ENCODE measurements at places on chromosomes 13 and 19.

- no peak for DNase-seq
Observed at GRCh38 chr13:113854238-113855011, 9.5 kb downstream of the GAS6 start.

GRCh38 chr19:57249329-57249728 lies 8.9 kb downstream of the ZNF805 start:
- no peak for DNase-seq

- no peak for DNase-seq
Observed at GRCh38 chr19:33207040-33207620, 13.0 kb downstream of the LRP3 start.

GRCh38 chr19:53621885-53622740 lies 9.7 kb upstream of the DPRX start:
- DNase-seq, result no peak

GRCh38 chr13:100106705-100107104 lies 17.8 kb downstream of the PCCA start:
- no peak for DNase-seq

DNA sequence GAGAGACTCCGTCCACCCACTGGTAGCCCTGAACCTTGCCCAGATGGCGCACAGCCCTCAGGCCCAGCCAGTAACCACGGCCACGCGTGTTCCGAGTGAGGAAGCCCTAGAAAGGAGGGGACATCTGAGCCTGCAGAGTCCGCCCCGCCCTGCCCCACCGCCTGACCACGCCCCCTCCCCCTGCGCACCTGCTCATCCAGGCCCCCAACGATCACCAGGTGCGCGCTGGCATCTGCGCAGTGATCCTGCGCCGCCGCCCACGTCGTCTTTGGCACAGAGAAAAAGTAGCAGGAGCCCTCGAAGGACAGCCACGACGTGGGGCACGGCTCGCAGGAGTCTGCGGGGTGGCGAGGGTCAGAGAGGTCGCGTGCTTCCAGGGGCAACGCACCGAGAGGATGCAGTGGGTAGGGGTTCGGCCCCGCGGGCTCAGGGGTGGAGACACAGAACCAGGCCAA lies 2.1 kb downstream of the CLEC4G start:
- DNase-seq, result no peak

DNA sequence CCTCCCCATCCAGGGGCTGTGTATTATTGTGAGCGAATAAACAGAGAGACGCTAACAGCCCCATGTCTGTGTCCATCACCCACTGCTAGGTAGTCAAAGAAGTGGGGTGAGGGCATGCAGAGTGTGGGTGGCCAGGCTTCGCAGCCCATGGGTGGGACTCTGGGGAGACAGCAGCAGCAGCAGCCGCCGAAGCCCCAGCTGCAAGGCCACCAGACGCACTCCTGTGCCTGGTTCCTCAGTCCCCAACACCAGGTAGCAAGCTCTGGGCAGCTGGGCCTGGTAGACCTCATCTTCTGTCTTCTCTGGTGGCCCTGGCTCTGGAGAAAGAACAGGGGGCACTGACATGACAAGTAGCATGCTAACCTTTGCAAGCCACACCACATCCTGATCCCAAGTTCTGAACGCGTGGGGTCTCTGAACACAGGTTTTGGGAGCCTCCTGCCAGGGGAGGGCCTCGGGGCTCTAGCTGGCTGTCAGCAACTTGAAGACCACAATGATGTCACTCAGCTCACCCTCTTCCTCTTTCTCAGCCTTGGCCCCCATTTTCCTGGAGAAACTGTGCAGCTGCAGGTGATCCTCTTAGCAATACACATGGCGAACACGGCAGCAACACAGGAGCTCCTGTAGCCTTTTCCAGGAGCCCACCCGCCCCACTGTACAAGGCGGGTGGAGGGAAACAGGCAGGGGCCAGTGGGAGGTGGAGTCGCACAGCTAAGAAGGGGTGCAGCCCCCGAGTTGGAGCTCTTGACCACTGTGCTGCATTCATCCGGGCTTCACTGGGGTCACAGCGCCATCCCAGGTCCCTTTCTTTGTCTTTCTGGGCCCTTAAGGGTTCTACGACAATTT lies 5.8 kb downstream of the FUZ start:
- DNase-seq, result no peak

GRCh38 chr13:69496981-69497380 lies 610.6 kb upstream of the ATXN8OS start:
- no peak for DNase-seq

- no peak for DNase-seq
Observed at GRCh38 chr19:4256563-4256962, 9.7 kb downstream of the YJU2 start.

DNA sequence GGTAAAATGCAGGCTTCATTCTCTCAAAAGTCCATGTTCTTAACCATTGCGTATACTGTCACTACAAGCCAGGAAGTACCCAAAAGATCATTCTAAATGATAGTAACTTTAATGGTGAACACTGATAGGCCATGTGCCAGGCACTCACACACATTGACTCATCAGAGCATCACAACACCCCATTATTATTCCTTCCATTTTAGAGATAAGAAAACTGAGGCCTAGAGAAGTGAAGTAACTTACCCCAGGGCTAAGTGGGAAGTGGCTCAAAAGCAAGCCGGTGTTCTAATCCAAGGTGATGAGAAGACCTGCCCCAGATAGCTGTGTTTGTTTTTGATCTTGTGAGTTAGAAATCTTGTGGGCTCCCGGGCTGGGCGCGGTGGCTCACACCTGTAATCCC lies 1.4 kb upstream of the PHLDB3 start:
- DNase-seq, result no peak

DNA sequence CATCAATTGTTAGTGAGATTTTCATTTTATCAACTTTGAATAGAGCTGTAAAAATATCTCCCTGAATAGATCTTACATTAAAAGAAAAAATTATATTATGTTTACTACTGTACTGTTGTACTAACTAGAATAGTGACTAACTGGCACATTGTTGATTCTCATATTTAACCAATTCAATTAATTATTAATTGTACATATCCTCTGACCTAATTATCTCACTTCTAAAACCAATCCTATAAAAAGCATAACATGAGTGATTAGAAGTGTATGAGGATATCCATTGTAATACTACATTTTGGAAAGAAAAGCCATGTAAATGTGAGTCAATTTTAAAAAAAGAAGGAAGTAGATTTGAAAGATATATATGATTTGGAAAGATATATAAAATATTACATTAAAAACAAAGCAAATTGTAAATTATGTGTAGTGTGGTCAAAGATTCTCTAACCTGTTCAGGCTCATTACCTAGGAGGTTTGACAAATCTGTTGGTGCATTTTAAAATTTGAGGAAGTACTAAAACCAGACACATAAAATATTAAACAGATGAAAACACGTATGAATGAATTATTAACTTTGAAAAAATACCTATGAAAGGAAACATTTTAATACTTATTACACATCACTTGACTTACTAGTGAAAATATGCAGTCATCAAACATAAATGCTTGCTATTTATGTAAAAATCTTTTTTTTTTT lies 829.8 kb upstream of the SLC10A2 start:
- DNase-seq, result no peak

GRCh38 chr19:8545743-8546142 lies 31.5 kb downstream of the MYO1F start:
- no peak for DNase-seq

GRCh38 chr13:93286047-93286446 lies 59.4 kb downstream of the GPC6 start:
- no peak for DNase-seq

GRCh38 chr19:3547767-3548282 lies 8.9 kb downstream of the TEKTIP1 start:
- no peak for DNase-seq

DNA sequence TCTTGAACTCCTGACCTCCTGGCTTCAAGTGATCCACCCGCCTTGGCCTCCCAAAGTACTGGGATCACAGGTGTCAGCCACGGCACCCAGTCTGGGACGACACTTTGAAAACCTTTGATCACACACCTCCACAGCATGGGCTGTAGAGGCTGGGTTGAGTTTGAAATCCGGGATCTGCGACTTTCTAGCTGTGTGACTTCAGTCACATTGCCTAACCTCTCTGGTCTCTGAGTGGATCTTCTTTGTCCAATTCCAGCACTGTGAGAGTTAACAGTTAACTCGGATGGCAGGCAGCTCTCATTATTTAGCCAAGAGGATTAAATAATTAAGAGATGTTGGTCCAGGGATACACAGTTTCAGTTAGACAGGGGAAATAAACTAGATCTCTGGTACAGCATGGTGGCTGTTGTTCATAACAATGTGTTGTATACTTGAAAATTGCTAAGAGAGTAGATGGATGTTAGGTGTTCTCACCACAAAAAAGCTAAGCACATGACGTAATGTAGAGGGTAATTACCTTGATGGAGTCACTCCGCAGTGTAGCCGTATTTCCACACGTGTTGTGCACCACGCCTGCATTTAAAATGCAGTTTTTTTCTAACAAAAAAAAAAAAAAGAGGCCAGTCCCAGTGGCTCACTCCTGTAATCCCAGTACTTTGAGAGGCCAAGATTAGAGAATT lies 1.9 kb downstream of the GALP start:
- no peak for DNase-seq

GRCh38 chr13:43360171-43360570 lies 336.8 kb downstream of the DNAJC15 start:
- DNase-seq, result no peak

DNA sequence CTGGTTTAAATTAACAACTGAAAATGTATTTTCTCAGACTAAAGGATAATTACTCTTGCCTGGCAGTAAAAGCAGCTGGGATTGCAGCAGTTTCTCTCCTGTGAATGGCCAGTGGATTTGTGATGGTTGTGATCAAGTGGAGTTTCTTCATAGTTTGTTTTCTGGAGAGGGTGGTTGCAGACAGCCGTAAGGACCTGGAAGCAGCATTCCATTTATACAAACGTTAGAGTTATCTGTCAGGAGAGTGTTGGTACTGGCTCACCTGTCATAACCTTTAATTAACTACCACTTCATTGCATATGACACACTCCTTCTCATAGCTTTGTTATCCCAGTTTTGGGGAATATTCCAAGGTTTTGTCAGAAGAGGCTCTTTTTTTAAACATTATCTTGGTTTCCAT lies 258.4 kb upstream of the SLC10A2 start:
- DNase-seq, result no peak

DNA sequence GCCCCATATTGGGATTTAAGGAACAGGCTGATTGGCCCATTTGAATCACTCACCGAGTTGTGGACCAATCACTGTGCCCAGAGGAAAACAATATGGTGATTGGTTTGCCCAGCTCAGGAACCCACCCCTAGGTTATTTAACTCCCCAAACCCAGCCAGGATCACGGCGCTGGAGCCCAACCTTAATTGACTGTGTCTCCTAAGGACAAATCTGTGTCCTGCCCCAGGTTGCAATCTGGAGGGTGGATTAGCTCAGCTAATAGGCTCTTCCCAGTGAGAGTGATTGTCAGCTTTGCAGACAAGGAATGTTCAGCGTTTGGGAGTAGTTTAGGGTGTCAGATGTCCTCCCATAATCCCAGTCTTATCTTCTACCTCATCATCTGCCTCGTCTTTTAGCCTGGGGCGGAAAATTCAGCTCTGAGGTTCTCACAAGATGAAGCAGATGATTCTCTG lies 3.5 kb upstream of the ZNF358 start:
- no peak for DNase-seq

- DNase-seq, result no peak
Observed at GRCh38 chr19:40642051-40642706, 41.0 kb downstream of the LTBP4 start.

DNA sequence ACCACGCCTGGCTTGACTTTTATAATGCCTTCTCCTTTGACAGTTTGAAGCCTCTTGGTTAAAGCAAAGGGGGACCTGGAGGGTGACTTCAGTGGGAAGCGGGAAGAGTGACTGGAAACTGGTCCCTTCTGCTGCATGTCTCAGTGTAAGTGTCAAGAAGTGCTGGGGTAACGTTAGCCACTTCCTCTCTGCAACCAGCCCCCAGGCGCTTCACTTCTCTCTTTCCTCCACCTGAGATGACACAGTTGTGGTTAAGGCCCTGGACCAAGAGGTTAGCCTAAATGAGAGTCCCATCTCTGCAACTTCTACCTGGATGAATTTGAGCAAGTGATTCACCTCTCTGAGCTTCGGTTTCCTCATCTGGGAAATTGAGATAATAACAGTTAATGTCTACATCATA lies 16.3 kb downstream of the LEUTX start:
- DNase-seq, result no peak

DNA sequence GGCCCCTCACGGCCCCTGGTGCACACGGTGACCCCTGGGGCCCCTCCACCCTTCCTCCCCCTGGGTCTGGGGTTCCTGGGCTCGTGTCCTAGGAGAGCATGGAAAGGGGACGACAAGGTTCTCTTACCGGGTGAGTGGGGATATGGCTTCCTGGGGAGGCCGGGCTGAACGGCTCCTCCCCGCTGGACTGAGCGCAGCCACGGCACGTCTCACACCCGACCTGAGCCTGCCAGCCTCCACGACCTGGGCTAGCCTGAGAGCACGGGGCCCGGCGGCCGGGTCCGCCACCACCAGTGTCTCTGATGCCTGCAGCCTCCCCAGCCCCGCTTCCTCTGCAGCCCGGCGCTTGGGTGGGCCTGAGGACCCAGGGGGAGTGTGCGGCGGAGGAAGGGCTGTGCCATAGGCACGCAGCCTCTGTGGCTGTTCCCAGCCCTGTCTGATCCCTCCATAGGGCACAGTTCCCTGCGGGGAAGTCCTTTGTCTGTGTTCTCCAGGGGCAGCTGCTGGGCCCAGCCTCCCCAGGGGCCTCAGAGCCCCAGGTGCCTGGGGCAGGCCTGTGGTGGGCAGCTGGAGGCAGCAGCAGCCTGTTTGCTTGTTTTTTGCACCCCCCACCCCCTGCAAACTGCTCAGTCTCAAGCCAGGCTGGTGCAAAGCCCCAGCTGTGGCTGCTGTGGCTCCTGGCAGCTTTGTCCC lies 15.0 kb downstream of the PLIN4 start:
- DNase-seq, result no peak

DNA sequence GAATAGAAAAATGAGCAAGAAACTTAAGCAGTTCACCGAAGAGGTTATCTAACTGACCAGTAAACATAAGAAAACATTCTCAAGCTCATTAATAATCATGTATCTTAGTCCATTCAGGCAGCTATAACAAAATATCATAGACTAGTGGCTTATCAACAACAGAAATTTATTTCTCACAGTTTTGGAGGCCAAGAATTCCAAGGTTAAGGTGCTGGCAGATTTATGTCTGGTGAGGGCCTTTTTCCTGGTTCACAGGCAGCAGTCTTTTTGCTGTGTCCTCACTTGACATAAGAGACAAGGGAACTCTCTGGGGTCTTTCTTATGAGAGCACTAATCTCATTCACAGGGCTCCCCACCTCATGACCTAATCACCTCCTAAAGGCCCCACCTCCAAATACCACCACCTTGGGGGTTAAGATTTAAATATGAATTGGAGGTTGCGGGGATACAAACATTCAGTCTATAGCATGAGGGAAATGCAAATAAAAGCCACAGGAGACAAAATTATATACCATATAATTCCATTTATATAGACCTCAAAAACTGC lies 123.6 kb downstream of the ZAR1L start:
- DNase-seq, result no peak

GRCh38 chr19:30011051-30011578 lies 69.1 kb downstream of the URI1 start:
- DNase-seq, result no peak

DNA sequence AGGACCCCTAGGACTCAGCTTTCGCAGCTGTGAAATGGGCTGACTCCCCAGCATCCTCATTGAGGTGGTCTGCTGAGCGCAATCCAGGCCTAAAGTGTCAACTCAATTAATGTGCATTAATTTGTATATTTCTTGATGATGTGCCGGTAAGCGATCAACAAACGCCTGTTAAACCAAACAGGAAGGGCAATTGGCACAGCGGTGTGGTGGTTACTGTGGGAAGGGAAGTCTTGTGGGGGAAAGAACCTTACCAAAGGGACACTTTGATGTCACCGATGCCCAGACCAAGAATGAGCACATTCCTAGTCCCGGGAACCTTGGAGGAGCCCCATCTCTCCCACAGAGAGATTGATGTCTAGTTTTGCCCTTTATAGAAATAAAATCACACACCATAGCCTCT lies 1.6 kb downstream of the JAK3 start:
- DNase-seq, result no peak
